HCT116 (cell line): ENCODE measurements at places on chromosomes 13 and 19. TPM values are rescaled to one million over a fixed set of nuclear protein-coding genes. Genes with fewer than 3 reads are reported as not detected.

Gene KLK4
- total RNA-seq = 0.84 TPM

Gene F2RL3
- 0.10 TPM for total RNA-seq

Gene DAND5
- 0.25 TPM for total RNA-seq

Gene TMEM255B
- 7.7 TPM for total RNA-seq

Gene MBD3L2
- total RNA-seq = not detected

Gene VSTM1
- not detected for total RNA-seq

Gene SOX1
- not detected for total RNA-seq

Gene ZNF439
- total RNA-seq = not detected

Gene PRODH2
- 0.44 TPM for total RNA-seq

Gene RUVBL2
- 270 TPM for total RNA-seq

Gene HSH2D
- 21.4 TPM for total RNA-seq

- no peak for DNase-seq
Observed at GRCh38 chr13:40074338-40074737, 418.9 kb downstream of the COG6 start.

GRCh38 chr13:67087527-67087926 lies 142.6 kb downstream of the PCDH9 start:
- DNase-seq = no peak

DNA sequence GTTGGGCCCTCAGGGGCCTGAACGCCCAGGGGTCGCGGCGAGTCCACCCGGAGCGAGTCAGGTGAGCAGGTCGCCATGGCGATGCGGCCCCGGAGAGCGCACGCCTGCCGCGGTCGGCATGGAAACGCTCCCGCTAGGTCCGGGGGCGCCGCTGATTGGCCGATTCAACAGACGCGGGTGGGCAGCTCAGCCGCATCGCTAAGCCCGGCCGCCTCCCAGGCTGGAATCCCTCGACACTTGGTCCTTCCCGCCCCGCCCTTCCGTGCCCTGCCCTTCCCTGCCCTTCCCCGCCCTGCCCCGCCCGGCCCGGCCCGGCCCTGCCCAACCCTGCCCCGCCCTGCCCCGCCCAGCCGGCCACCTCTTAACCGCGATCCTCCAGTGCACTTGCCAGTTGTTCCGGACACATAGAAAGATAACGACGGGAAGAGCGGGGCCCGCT lies at the start of gene CCNA1:
CCNA1 (plus strand) TSS at position 390 of the 439 bp plus-strand sequence. CDS start 562 bp downstream, outside the sequence.
- DNase-seq = no peak

DNA sequence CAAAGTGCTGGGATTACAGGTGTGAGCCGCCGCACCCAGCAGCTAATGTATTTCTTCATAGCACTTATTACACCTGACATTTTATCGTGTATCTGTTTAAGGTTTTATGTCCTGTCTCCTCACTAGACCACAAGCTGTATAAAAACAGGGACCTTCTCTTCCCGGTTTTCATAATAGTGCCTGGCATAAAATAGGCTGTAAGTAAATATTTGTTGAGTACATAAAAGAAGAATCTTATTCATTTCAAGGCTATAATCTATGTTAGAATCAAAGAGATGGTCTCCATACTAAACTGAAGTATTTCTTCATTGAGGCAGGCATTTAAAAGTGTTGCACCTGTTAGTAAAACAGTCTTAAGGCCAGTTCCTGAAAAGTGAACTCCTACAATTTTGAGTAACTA lies 194.0 kb downstream of the SHISA2 start:
- DNase-seq = no peak

DNA sequence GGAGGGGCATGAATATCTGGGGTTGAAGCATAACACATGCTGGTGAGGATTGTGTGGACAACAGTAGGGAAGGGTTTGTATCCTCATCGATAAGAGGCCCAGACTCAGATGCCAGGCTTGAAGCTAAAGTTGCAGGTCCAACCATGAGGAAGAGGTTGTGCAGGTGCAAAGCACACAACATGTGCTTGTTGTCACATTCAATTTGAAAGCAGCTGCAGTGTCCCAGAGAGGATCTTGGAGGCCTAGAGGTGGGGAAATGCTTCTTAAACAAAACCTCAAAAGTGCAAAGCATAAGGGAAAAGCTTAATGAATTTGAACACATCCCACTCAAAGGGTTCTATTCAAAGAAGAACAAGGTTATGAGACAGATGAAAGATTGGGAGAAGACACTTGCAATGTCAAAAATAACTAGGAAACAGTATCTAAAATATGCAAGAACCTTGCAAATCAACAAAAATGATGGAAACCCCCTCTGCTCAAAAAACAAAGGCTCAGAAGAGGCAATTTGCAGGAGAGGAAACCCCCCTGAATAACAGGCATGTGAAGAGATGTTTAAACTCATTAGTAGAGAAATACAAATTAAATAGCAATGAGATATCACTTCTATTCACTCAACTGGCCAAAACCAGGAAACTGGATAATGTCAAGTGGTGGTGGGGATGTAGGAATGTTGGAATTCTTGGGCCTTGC lies 187.1 kb downstream of the KATNAL1 start:
- no peak for DNase-seq

DNA sequence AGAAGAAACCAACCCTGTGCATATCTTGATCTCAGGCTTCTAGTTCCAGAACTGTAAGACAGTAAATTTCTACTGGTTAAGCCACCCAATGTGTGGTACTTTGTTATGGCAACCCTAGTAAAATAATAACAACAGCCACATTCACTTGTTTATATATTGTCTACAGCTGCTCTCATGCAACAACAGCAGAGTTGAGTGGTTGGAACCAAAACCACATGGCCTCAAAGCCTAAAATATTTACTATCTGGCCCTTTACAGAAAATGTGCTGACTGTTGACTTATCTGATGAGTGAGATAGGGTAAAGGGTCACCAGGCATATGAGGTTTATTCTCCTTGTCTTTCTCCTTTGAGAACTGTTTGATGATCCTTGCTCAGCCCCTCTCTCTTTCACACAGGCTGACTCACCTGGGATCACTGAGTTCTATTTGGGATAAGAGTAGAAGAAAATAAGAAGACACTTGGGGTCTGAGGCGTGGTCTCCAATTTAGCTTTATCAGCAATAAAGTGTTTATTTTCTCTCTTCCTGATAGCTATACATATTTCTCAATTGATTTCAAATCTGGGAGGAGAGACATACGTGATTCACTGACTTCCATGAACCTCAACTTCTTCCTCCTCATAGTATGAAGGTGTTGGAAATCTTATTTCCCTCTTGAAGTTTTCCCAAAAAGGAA lies 227.5 kb upstream of the STARD13 start:
- no peak for DNase-seq

DNA sequence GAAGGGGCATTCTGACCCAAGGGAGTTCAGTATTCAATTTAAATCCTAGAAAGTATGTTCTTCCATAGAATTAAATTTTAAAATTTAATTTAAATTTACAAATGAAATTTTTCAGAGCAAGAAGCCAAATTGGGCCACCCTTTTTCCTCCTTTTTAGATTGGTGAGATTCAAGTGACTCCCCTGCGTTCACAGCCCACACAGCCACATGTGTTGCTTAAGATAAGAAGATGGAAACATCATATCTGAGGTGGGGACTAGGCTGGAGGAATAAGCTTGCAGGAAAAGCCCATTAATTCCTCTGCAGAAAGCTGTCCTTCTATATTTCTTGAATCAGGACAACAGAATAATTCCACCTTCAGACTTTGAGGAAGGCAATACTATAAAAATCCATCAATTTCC lies 392.7 kb upstream of the ZNF507 start:
- no peak for DNase-seq

DNA sequence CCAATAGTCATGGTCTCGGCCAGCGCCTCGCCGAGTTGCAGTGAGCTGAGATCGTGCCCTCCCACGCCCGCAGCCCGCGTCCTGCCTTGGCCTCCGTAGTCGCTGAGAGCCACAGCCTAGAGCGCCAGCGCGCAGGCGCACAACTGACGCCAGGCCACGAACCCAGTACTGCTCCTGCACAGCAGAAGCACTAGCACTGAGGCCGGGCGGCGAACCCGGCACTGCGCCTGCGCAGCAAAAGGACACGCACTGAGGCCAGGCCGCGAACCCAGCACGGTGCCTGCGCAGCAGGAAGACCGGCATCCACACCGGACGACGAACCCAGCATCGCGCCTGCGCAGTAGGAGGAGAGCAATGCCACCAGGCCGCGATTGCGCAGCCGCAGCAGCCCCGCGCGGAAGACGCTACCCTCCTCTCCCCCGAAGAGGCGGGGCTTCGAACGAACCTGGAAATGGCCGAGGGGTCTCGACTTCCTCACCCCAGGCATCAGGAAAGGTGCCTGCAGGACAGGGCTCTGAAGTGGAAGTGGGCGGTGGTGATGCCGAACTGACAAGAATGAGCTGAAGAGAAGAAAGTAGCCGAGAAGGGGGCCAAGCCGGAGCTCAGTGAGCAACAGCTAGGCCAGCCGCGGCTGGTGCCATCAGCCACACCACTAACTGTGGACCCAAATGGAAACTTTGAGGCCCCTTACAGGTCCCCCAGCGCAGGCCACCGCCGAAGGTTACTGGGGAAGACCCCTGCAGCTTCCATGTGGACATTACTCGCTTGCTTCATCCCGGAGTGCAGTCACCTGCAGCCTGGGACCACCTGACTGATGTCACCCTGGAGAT lies 7.5 kb downstream of the F10 start:
- DNase-seq = no peak

- no peak for DNase-seq
Observed at GRCh38 chr13:95492044-95492801, 60.3 kb upstream of the CLDN10 start.

DNA sequence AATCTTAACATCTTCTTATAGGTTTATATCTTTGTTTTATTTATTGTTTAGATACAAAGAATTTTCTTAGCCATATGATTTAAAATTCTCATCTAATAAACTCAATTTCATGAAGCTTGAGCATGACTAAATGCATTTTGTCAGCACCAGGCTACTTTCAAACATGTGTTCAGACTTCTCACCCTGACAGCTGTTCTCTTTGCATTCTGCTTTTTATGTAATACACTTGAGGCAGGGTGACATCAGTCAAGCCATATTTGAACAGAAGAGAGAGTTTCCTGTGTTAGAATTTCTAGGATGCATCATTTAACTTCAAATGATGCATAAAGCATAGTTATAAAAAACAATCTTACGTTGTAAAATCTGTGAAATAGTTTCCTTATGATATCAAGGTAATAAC lies 1295.1 kb upstream of the PCDH20 start:
- DNase-seq = no peak

DNA sequence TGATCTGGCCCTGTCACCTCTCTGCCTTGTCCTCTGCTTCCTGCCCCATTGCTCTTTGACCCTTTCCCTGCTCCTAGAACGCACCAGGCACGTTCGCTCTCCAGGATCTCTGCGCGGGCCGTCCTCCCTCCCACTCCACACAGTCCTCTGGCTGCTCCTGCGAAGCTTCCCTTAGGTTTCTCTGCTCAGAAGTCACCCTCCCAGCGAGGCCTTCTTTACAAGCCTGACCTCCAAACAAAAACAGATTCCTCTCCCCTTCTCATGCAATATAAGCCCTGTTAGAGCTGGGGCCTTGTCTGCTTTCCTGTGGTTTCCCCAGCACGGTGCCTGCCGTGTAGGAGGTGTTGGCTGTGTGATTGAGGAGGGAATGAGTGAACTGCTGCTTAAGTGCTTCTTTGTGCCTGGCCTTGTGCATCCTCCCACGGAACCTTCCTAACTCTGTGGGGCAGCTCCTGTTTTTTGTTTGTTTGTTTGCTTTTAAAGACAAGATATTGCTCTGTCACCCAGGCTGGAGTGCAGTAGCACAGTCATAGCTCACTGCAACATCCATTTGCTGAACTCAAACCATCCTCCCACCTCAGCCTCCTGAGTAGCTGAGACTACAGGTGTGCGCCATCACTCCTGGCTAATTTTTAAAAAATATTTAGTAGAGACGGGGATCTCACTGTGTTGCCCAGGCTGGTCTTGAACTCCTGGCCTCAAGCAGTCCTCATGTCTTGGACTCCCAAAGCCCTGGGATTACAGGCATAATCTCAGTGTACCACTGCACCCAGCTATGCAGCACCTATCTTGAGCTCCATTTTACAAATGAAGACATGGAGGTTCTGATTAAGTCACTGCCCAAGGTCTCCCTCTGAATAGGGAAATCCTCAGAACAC lies 82.0 kb downstream of the SIPA1L3 start:
- DNase-seq = no peak

- DNase-seq = no peak
Observed at GRCh38 chr19:2047076-2047448, 4.0 kb downstream of the MKNK2 start.

DNA sequence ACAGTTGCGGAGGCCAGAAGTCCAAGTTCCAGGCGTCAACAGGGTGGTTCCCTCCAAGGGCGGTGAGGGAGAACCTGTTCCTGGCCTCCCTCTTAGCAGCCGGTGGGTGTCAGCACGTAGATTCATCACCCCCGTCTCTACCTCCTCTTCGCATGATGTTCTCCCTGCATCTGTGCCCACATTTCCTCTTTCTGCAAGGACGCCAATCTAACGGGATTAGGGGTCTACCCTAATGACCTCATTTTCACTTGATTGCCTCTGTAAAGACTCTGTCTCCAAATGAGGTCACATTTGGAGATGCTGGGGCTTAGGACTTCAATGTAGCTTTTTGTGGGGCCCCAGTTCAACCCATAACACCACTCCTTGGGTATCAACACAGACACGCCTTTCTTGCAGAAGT lies 38.5 kb downstream of the DPF1 start:
- DNase-seq = no peak

DNA sequence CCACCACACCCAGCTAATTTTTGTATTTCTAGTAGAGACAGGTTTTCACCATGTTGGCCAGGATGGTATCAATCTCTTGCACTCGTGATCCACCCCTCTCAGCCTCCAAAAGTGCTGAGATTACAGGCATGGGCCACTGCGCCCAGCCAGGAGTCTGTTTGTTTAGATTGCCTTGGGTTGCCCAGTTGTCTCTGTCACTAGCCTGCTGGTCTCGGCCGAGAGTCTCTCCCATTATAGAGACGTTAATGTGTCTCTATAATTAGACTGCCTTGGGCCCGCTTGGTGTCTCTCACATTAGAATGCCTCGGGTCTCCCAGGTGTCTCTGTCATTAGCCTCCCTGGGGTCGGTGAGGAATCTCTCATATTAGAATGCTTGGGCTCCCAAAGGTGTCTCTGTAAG lies 1533.6 kb downstream of the UQCRFS1 start:
- no peak for DNase-seq

GRCh38 chr19:519449-519865 lies 12.1 kb upstream of the CDC34 start:
- no peak for DNase-seq

DNA sequence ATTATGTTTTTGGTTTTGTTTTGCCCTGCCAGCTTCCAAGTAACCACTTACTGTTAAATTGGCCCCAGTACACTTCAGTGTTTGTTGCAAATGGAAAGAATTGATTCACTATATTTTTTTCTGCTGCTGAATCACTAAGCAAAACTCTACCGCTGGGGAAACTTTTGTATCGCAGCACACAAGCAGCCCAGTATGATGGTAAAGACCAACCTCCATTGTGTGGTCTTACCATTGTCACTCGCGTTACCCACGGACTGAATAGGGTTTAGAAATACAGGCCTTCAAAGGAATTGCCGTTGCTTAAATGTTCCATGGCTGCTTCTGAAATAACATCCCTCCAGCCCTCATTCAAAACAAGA lies 7.9 kb downstream of the SPATA13 start:
- DNase-seq = no peak

- DNase-seq = no peak
Observed at GRCh38 chr19:58395979-58396627, 647 bp downstream of the RNF225 start.
